Calu3 (cell line): ENCODE measurements at places on chromosomes 4 and X.

- no peak for DNase-seq
- H3K27me3 ChIP-seq: no peaks in the 10 kb centered on the region
- no peak overlapping the region for H3K4me3 ChIP-seq
Observed at GRCh38 chrX:50211510-50211909, 6.9 kb downstream of the CCNB3 start.

GRCh38 chrX:82734140-82734539, 774.0 kb upstream of the POU3F4 start:
- no peak for DNase-seq
- peaks cover 4% of the 10 kb centered on the region for H3K36me3 ChIP-seq
- no peaks in the 10 kb centered on the region for H3K4me1 ChIP-seq

DNA sequence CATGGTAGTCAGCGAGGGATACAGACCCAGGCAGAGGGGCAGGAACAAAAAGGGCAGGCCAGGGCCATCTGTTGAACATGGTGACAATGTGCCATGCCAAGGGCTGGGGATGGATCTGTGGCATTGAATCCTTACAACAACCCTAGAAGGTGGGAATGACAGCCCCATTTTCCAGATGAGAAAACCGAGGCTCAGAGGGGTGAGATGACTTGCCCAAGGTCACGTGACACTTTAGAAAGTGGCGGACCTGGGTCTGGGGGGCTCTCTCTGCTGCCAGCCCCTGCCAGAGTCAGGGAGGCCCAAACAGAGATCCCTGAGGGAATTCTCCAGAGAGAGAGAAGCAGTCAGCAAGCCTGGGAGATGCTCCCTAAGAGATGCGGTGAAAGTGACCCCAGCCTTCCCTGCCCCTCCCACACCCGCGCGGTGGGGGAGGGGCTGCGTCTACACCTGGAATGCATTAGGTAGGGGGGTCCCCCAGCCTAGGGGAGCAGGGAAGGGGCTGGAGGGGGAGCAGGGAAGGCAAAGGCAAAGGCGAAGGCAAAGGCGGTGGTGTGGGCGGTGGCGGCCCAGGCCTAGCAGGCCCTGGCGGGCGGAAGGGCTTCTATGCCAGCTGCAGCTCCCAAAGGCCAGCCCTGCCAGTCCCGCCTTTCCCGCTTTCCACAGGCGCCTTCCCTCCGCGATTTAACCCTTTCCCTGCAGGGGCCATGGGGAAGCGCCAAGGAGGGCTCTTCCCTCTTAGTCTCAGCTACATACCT, 13.0 kb downstream of the FGD1 start:
- DNase-seq: no peak
- H3K4me1 ChIP-seq: no peaks in the 10 kb centered on the region
- H3K4me3 ChIP-seq: no peak overlapping the region
- peaks cover 16% of the 10 kb centered on the region for H3K27me3 ChIP-seq
- H3K27ac ChIP-seq: no peak overlapping the region

GRCh38 chrX:150269605-150270254, 93.4 kb upstream of the MAMLD1 start:
- peaks cover 31% of the 10 kb centered on the region for H3K27me3 ChIP-seq
- peak overlapping the region; percentile 11 for H3K27ac ChIP-seq
- H3K4me3 ChIP-seq: peak overlapping the region; percentile 11
- no peaks in the 10 kb centered on the region for H3K36me3 ChIP-seq
- peaks cover 11% of the 10 kb centered on the region for H3K4me1 ChIP-seq

DNA sequence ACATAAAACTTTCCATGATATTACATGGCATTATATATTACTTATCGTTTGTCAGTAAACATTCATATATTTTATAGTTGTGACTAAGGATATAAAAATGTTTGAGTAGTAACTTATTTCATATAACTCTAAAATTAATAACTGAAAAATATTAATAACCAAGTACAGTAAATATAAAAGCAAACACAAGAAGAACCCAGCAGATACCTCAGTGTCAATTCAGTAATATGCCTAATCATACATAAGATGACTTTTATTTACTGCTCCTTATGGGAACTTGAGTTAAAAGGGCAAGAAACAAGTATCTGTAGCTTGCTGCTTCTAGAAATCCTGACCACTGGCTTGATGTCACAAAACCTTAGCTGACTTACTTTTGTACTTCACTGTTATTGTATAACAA, 28.4 kb upstream of the MAPK10 start:
- no peak overlapping the region for H3K27ac ChIP-seq
- H3K4me1 ChIP-seq: no peaks in the 10 kb centered on the region
- no peak for DNase-seq
- no peaks in the 10 kb centered on the region for H3K27me3 ChIP-seq

GRCh38 chrX:153706799-153707198, 17.4 kb downstream of the BCAP31 start:
- H3K4me3 ChIP-seq: no peak overlapping the region
- peaks cover 63% of the 10 kb centered on the region for H3K36me3 ChIP-seq
- no peaks in the 10 kb centered on the region for H3K27me3 ChIP-seq
- H3K27ac ChIP-seq: peak overlapping the region; percentile 81
- peaks cover 8% of the 10 kb centered on the region for H3K4me1 ChIP-seq

DNA sequence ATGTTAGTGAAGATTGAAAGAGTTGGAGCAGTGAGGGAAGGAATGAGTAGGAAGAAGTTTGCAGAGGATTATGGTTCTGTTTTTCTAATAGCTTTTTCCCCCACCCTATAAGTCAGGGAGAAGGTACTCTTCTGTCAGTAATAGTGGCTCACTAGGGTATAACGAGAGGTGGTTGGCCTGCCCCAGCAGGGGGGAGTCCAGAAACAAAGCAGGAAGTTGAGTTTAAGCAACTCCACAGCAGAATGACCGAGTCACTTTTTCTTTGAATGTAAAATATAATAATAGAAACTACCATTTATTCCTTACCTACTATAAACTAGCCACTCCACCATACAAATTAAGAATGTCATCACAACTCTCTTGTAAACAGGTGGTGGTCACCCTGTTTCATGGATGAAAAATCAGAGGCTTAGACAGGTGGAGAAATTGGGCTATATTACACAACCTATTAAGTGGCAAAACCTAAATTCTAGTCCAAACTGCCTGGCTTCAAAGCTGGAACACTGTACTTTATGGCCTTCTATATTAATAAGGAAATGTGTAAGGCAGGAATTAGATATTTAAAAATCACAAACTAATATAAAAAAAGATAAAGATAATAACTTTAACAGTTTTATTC, 21.9 kb downstream of the AP1AR start:
- DNase-seq: no peak
- peaks cover 5% of the 10 kb centered on the region for H3K36me3 ChIP-seq
- H3K27me3 ChIP-seq: no peaks in the 10 kb centered on the region
- no peak overlapping the region for H3K27ac ChIP-seq
- no peaks in the 10 kb centered on the region for H3K4me1 ChIP-seq

DNA sequence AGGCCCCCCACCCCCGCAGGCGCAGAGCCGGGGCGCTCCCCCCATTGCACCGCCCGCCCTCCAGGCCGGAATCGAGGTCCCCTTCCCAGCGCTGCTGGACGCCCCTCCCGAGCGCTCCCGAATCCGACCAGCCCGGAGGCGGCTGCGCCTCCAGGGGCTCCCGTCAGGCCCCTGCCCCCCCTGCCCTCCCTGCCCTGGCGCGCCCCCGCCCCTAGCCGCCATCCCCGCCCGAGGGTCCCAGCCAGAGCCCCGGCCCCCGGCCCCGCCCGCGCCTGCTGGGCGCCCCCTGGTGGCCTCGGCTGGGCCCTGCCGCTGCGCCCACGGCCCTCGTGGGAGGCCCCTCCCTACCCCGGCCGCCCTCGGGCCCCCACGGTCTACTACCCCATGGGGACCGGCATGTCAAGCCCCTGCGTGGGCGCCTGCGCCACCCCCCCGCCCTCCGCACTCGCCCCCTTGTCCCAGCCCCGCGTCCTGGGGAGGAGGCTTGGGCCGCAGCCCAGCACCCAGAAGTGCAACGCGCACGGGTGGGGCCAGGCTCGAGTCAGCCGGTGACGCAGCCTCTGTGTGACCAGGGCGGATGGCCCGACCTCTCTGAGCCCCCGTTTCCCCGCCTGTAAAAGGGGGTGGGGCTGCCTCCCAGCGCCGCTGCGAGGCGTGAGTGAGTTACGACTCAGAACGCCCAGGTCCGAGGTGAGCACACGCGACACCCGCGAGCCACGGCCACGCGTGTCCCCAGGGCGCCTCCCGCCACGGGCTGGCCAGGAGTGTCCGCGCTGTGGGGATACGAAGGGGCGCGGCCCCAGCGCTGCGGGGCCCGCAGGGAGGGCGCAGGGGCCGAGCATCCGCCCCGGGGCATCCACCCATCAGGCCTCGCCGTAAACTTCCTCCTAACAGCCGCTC, 104.9 kb downstream of the FAM53A start:
- peak; percentile 39 for DNase-seq
- no peaks in the 10 kb centered on the region for H3K4me1 ChIP-seq
- no peak overlapping the region for H3K27ac ChIP-seq
- peak overlapping the region; percentile 39 for H3K4me3 ChIP-seq

DNA sequence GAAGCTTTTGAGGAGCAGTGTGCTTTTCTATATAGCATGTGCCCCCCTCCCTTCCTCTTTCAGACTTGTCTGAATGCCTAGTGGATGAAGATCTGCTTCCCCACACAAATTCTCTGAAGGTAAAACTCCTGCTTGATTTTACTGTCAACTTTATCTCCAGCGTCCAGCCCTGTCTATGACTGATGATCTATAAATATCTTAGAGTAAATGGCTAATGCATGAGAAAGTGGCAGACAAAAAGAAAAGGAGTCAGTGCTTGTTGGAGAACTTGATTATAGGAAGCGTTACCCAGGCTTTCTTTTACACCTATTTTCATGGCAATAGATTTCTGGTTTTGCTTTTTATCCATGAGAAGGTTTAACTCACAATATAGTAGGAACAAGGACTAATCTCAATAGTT, 168.3 kb upstream of the HS3ST1 start:
- H3K27me3 ChIP-seq: no peaks in the 10 kb centered on the region
- no peak overlapping the region for H3K4me3 ChIP-seq
- peak overlapping the region; percentile 92 for H3K27ac ChIP-seq
- no peaks in the 10 kb centered on the region for H3K36me3 ChIP-seq
- DNase-seq: no peak
- peaks cover 51% of the 10 kb centered on the region for H3K4me1 ChIP-seq
